ENCODE measurements at places on chromosomes 13 and 19. TPM values are rescaled to one million over a fixed set of nuclear protein-coding genes. Genes with fewer than 3 reads are reported as not detected.

ZNF575 gene
- polyA plus RNA-seq: 1.2 TPM

DNA sequence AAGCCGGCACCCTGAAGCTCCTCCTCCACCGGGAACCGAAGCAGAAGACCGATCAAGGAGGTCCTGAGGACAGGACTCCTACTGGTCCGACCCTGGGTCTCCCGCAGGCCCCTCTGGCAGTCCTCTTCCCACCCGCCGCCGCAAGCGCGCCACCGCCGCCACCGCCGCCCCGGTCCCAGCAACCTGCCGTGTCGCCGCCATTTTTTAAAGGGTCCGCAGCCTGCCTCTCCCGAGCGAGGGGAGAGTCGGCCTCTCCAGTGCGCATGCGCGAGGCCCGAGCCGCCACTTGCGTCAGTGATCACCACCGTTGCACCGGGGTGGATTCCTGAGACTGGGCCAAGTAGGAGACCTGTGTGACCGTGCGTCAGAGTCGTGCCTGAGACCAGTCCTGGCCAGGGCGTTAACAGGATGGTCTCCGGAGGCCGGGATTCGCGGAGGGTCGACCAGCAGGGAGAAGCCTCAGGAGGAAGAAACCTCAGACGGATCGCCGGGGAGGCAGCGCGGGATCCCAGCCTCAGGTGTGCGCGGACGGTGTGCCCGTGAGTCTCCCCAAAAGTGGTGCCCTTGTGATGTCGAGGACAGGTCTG lies 51.6 kb downstream of the ZNF146 start:
- H3K4me1 ChIP-seq: no peaks in the 10 kb centered on the region
- H3K4me3 ChIP-seq: no peak overlapping the region
- H3K36me3 ChIP-seq: no peaks in the 10 kb centered on the region

SHC2 gene
- 382 TPM for polyA plus RNA-seq

DNA sequence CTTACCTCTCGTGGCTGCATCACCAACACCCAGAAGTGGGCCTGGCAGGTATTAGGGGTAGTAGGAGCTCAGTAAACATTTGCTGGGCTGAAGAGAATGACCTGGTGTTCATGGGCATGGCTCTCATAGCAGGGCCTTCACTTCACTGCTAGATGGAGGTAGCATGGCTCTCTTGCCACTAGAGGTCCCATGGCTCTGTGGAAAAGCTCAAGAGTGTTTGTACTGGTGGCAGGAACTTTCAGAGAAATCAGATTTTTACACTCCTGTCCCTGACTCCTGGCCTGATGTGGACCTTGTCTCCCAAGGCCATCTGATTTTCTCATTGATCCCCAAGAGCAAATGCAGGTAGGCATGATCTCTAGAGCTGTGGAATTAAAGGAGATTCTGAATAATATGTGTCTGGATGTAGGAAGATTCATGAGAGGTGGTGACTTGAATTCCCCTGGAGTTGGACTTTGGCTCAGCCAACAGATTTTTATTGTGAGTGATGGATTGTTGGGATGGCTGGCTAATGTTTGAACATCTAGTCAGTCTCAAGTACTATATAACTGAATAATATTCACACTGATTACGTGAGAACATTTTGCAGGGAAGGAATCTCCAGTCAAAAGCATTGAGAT lies 5.7 kb downstream of the ZNF574 start:
- no peak overlapping the region for H3K27ac ChIP-seq
- no peaks in the 10 kb centered on the region for H3K27me3 ChIP-seq
- H3K36me3 ChIP-seq: peaks cover 29% of the 10 kb centered on the region
- H3K4me1 ChIP-seq: no peaks in the 10 kb centered on the region
- no peak for DNase-seq
- H3K4me3 ChIP-seq: no peak overlapping the region

DNA sequence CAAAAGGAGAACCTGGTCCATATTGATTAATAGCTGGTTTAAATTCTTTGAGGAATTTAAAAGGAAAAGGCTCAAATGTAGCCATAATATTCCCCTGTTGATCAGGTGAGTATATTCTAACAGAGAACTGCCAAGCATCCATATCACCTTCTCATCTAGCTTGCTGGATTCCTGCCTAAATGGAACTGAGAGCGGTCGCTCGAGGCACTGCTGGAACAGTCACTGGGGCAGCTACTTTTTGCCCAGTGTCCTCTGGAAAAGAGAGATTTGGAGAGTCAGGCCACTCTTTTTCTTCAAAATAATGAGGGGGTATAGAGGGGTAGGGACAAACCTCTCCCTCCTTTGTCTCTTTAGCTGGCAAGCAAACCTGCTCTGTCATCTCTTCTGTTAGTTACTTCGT lies 19.5 kb upstream of the IL17D start:
- H3K4me3 ChIP-seq: no peak overlapping the region
- H3K4me1 ChIP-seq: no peaks in the 10 kb centered on the region
- H3K27me3 ChIP-seq: no peaks in the 10 kb centered on the region
- no peak for DNase-seq
- no peaks in the 10 kb centered on the region for H3K36me3 ChIP-seq

ZNF665 gene
- 1.9 TPM for polyA plus RNA-seq

DNA sequence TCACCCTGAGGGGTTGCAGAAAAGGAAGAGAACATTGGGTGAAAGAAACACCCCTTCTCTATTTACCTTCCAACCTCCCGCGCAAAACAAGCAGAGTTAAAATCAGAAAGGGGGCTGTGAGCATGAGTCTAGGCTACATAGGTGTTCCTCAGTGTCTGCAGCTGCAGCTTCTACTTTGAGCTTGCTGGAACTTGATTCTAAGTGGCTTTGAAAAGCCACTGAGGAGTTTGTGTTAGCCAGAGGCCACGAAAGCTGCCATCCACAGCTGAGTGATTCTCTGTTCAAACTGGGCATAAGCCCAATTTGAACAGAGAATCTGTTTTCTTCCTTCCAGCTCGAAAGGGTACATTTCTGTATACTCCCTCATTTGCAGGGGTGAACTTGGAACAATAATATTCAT lies 343.9 kb downstream of the PCDH9 start:
- H3K4me1 ChIP-seq: no peaks in the 10 kb centered on the region
- no peak overlapping the region for H3K4me3 ChIP-seq
- no peak for DNase-seq
- H3K27ac ChIP-seq: no peak overlapping the region
- no peaks in the 10 kb centered on the region for H3K27me3 ChIP-seq
- H3K36me3 ChIP-seq: no peaks in the 10 kb centered on the region

- H3K36me3 ChIP-seq: no peaks in the 10 kb centered on the region
- no peaks in the 10 kb centered on the region for H3K27me3 ChIP-seq
- no peak overlapping the region for H3K27ac ChIP-seq
- peak; percentile 27 for DNase-seq
- H3K4me3 ChIP-seq: no peak overlapping the region
Measured at GRCh38 chr19:13997631-13997962, 8.5 kb downstream of the RFX1 start.

GRCh38 chr19:18292810-18293641 lies 11.6 kb upstream of the JUND start:
- peak overlapping the region; percentile 97 for H3K27ac ChIP-seq
- peak; percentile 50 for DNase-seq
- H3K36me3 ChIP-seq: no peaks in the 10 kb centered on the region
- H3K27me3 ChIP-seq: no peaks in the 10 kb centered on the region
- H3K4me1 ChIP-seq: peaks cover 4% of the 10 kb centered on the region

GRCh38 chr13:26440111-26440510 lies 117.4 kb upstream of the WASF3 start:
- H3K36me3 ChIP-seq: no peaks in the 10 kb centered on the region
- H3K4me3 ChIP-seq: no peak overlapping the region
- H3K27me3 ChIP-seq: no peaks in the 10 kb centered on the region

- no peaks in the 10 kb centered on the region for H3K27me3 ChIP-seq
- H3K36me3 ChIP-seq: no peaks in the 10 kb centered on the region
- DNase-seq: no peak
- no peaks in the 10 kb centered on the region for H3K4me1 ChIP-seq
Measured at GRCh38 chr19:44313231-44313630, 8.4 kb upstream of the ZNF235 start.

TMEM59L gene
- 8.9 TPM for polyA plus RNA-seq

GRCh38 chr19:1855828-1856255 lies 7.5 kb downstream of the KLF16 start:
- no peak overlapping the region for H3K4me3 ChIP-seq
- no peak for DNase-seq
- no peaks in the 10 kb centered on the region for H3K36me3 ChIP-seq
- H3K4me1 ChIP-seq: no peaks in the 10 kb centered on the region
- H3K27ac ChIP-seq: peak overlapping the region; percentile 82
- H3K27me3 ChIP-seq: no peaks in the 10 kb centered on the region

DNA sequence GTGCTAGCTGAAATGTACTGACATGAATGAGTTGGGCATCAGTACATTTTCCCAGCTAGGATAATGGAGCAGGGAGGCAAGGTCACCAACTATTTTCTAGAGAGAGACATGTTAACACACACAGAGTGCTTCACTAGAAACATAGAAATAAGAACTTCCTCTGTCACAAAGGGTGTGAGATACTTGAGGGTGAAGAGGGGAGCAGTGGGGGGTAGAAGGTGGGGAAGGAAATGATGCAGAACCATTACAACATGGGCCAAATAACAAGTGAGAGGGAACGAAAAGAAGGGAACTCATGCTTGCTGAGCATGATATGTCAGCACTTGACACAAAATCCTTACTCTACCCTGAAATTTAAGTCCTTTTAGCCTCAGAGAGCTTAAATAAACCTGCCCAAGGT lies 87.8 kb upstream of the RFC3 start:
- H3K36me3 ChIP-seq: no peaks in the 10 kb centered on the region
- H3K4me3 ChIP-seq: no peak overlapping the region
- no peaks in the 10 kb centered on the region for H3K27me3 ChIP-seq
- no peak overlapping the region for H3K27ac ChIP-seq

ZNF524 gene
- 79.4 TPM for polyA plus RNA-seq

GRCh38 chr13:22648320-22648801 lies 532.4 kb upstream of the SGCG start:
- H3K27ac ChIP-seq: no peak overlapping the region
- H3K4me1 ChIP-seq: no peaks in the 10 kb centered on the region
- H3K4me3 ChIP-seq: no peak overlapping the region
- DNase-seq: no peak
- H3K27me3 ChIP-seq: no peaks in the 10 kb centered on the region

- H3K4me1 ChIP-seq: no peaks in the 10 kb centered on the region
- no peak overlapping the region for H3K4me3 ChIP-seq
- peak; percentile 36 for DNase-seq
- no peak overlapping the region for H3K27ac ChIP-seq
Measured at GRCh38 chr13:83516781-83517180, 365.5 kb downstream of the SLITRK1 start.

- DNase-seq: no peak
- peaks cover 6% of the 10 kb centered on the region for H3K36me3 ChIP-seq
- peaks cover 24% of the 10 kb centered on the region for H3K4me1 ChIP-seq
- H3K27me3 ChIP-seq: no peaks in the 10 kb centered on the region
- no peak overlapping the region for H3K27ac ChIP-seq
Measured at GRCh38 chr13:77002590-77003190, 10.8 kb downstream of the CLN5 start.

CYP4F2 gene
- polyA plus RNA-seq: not detected

DNA sequence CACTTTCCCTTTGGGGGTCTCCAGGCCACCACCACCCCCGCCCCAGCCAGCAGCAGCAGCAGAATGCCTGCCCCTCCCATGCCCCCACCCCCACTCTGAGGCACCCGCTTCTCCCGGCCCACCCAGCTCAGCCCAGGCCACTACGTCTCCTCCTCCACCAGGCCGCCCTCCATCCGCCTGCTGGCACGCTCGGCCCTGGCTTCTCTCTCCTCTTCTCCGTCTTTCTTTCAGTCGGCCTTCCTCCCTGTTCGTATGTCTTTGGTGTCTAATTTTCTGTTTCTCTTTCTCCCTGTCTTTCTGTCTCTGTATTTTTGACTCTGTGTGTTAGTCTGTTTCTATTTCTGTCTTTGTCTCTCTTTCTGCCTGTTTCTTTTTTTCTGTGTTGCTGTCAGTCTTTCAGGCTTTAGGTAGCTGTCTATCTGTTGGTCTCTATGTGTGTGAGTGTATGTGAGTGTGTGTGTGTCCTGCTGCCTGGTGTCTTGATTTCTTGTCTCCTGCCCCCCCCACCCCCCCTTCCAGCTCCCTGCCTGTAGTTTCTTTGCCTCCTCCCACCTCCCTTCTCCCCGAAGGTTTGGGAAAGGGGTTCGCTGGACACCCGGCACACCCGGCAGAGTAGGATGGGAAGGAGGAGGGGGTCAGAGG lies at the start of gene LGI4:
Gene LGI4 (minus strand): TSS at position 459 of the 642 bp plus-strand sequence. CDS start 379 bp downstream, at position 80.
- H3K4me3 ChIP-seq: no peak within 1 kb of the TSS
- no peaks in the 10 kb centered on the region for H3K27me3 ChIP-seq
- DNase-seq: peak; percentile 45
- no peaks in the 10 kb centered on the region for H3K36me3 ChIP-seq
- no peak within 1 kb of the TSS for H3K27ac ChIP-seq
- H3K4me1 ChIP-seq: peaks cover 5% of the 10 kb centered on the region

DNA sequence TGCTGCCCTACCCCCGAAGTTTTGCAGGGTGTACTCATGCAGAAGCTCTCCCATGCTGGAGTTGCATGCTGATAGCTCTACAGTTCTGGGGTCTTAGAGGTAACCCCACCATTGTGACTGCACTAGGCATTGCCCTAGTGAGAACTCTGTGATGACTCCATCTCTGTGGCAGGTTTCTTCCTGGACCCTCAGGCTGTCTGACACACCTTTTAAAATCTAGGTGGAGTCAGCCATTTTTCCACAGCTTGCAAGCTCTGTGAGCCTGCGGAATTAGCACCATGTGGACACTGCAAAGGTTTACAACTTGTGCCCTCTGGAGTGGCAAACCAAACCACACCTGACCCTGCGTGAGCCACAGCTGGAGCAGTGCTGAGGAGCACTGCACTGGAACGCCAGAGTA lies 636.2 kb upstream of the SPRY2 start:
- no peaks in the 10 kb centered on the region for H3K27me3 ChIP-seq
- no peak for DNase-seq
- no peak overlapping the region for H3K27ac ChIP-seq
- H3K36me3 ChIP-seq: no peaks in the 10 kb centered on the region
- no peaks in the 10 kb centered on the region for H3K4me1 ChIP-seq

DNA sequence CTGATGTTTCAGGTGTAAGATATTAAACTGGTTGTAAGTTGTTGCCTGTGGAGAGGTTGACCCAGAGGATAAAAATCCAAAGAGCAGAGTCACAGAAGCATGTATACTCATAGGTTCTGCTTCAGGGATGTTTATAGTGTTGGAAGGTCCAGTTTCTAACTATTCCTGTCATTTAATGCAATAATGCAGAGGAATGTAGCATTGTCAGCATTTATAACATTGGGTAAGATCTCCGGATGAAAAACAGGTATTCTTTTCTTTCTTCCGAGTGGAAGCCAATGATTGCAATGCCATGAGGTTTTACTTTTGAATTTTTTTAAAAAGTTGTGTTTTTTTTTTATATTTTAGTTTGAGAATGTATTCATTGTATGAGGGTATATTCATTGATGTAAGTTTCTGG lies 771.0 kb downstream of the PCDH9 start:
- H3K4me1 ChIP-seq: no peaks in the 10 kb centered on the region
- no peaks in the 10 kb centered on the region for H3K27me3 ChIP-seq
- H3K36me3 ChIP-seq: no peaks in the 10 kb centered on the region
- DNase-seq: no peak
- H3K27ac ChIP-seq: no peak overlapping the region

CCL25 gene
- polyA plus RNA-seq: 0.19 TPM

Measured in pancreas (tissue), 10 donors.